ENCODE measurements at places on chromosomes 5 and 9.

DNA sequence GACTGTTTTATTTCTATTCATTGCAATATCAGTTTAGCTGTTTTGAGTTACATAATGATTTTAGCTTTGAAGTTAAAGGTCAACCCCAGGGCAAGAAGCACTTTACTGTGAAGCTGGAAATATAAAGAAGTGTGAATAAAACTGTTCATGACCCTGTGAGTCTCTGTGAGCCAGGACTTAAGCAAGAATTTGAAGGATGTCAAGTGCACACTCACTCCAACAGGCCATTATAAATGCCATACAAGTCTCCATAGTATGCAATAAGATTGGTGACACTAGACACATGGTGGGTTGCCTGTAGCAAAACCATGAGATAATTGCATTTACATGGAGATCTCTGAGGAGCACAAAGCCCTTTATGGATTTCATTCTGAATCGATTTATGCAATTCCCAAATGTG lies 318.7 kb upstream of the ITGA1 start:
- DNase-seq = no peak

GRCh38 chr5:159982421-159983173 lies 26.3 kb upstream of the TTC1 start:
- DNase-seq = no peak

DNA sequence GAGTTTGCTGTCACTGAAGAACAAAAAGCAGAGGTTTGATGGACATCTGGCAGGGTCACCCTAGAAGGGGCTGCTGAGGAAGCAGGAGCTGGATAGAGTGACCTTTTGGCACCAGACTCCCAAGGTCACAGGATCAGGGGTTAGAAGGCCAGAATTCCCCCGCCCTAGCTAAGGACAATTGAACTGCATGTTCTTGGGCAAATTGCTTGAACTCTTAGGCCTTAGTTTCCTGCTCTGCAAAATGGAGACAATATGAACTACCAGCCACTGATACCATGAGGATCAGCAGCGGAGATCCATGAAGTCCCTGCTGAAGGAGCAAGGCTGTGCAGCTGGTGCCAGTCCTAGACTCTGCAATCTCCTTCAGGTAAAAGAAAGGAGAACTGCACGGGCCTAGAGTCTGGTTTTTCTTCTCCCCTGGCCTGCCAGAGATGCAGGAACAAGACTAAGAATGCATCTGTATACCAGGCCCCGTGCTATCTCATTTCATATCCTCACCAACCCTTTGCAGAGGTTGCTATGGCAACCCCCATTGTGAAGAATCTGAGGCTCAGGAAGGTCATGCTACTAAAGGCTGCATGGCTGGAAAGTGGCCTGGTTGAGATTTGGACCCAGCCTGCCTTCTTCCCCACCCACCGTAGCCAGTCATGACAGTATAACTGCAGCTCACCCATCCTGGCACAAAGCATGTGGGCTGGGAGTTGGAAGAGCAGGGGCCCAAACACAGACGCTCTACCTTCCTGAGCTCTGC lies 33.7 kb downstream of the CAMK2A start:
- no peak for DNase-seq

- no peak for DNase-seq
These were observed 8.7 kb downstream of the ASS1 start for GRCh38 chr9:130453487-130453886.

GRCh38 chr9:3001311-3001710 lies 157.4 kb upstream of the PUM3 start:
- no peak for DNase-seq

DNA sequence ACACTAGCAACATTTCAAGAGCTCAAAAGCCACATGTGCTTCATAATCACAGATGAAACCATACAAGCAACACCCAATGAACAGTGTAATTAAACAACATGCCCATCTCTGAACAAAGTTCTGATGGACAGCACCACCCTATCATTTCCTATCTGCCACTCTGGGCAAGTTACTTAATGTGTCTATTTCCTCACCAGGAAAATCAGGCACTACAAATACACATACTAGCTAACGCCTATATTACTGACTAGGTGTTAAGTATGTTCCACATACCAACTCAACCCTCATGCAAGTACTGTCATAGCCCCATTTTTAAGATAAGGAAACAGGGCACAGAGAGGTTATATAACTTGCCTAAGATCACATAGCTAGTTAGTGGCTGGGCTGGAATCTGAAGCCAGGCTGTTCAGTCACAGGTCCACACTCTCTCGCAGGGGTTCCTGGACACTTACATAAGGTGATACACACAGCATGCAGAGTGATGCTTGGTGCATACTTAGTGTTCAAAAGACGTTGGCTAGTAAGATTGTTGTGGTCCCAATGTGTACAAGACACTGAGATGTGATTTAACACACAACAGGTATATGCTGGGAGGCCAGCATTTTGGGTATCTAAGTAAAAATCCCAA lies 24.2 kb downstream of the CORO2A start:
- no peak for DNase-seq

DNA sequence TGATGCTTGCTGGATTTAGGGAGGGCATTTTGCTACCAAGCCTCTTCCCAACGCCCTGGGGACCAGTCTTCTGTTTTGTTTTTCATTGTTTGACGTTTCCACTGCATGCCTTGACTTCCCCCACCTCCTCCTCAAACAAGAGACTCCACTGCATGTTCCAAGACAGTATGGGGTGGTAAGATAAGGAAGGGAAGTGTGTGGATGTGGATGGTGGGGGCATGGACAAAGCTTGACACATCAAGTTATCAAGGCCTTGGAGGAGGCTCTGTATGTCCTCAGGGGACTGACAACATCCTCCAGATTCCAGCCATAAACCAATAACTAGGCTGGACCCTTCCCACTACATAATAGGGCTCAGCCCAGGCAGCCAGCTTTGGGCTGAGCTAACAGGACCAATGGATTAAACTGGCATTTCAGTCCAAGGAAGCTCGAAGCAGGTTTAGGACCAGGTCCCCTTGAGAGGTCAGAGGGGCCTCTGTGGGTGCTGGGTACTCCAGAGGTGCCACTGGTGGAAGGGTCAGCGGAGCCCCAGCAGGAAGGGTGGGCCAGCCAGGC lies 23.0 kb downstream of the PCDHGC5 start:
- DNase-seq = no peak

- no peak for DNase-seq
These were observed 154.0 kb downstream of the RGS3 start for GRCh38 chr9:113617550-113617949.

GRCh38 chr9:81789721-81790120 lies 100.4 kb upstream of the TLE1 start:
- DNase-seq = no peak

All from HuH-7 (cell line).